ENCODE measurements at places on chromosomes 4 and X. TPM values are rescaled to one million over a fixed set of nuclear protein-coding genes. Genes with fewer than 3 reads are reported as not detected.

Gene DMD
- 23.3 TPM for polyA plus RNA-seq

Gene GAGE13
- polyA plus RNA-seq = not detected

Gene MAOA
- polyA plus RNA-seq = 94.7 TPM

Gene ADRA2C
- 0.90 TPM for polyA plus RNA-seq

Gene FOXP3
- 0.76 TPM for polyA plus RNA-seq

Gene MAGEA12
- polyA plus RNA-seq = not detected

Gene PDCL2
- not detected for polyA plus RNA-seq

Gene FAM114A1
- 36.9 TPM for polyA plus RNA-seq

Measured in large intestine (tissue), 12 donors.